COR-L47 (cell line): ENCODE measurements at places on chromosomes 12 and 14.

- no peak for DNase-seq
Measured at GRCh38 chr12:103353913-103354312, 141.9 kb downstream of the C12orf42 start.

DNA sequence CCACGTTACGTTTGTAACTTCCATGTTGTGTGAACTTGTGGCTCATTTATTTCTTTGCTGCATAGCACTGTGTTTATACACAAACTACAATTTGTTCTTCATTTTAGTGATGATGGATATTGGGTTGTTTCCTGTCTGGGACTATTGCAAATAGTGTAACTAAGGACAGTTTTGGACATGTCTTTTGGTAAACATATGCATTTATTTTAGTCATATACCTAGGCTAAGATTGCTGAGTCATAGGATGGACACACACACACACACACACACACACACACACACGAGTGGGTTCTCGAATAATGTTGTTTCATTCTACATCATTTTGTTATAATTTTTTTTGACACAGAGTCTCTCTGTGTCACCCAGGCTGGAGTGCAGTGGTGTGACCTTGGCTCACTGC is 123.5 kb upstream of the CAND1 start:
- DNase-seq: no peak

GRCh38 chr12:53924521-53925405 is 13.9 kb upstream of the HOXC13 start:
- no peak for DNase-seq

GRCh38 chr14:51398898-51399297 is 158.9 kb downstream of the TMX1 start:
- no peak for DNase-seq

- DNase-seq: no peak
Measured at GRCh38 chr14:104357689-104358527, 219.5 kb downstream of the KIF26A start.

DNA sequence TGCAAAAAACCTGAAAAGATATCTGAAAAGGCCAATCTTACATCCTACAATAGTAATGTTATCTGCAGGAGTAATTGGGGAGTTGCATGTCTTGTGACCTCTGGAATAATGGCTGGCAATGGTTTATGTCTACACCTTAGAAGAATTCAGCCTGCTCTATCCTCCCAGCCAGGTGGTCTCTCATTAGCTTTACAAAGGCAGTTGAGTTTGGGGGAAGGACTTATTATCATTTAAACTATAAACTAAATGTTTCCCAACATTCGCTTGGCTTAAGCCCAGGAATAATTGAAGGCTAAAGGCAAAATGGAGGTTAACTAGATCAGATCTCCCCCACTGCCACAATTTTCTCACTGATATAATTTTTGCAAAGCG is 158.4 kb upstream of the SFSWAP start:
- no peak for DNase-seq

DNA sequence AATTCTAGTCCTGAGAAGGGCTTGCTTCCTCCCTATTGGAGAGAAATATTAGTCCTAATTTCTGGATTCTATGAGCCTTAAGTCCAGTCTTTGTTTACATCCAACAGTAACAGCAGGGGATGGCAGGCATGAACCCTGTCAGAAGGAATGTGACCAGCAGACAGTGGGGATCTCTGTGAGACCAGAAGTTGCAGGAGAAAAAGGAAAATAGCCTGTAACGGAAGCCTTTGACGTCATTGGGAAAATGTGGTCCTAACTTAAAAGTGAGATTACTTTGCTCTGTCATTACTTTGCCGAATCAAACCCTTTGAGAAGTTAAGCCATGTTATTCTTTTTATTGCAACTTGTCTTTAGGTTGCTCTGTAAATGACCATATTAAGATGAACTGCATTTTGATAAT is 218.2 kb upstream of the PRICKLE1 start:
- DNase-seq: no peak

- no peak for DNase-seq
Measured at GRCh38 chr12:104805186-104805585, 152.9 kb downstream of the SLC41A2 start.

DNA sequence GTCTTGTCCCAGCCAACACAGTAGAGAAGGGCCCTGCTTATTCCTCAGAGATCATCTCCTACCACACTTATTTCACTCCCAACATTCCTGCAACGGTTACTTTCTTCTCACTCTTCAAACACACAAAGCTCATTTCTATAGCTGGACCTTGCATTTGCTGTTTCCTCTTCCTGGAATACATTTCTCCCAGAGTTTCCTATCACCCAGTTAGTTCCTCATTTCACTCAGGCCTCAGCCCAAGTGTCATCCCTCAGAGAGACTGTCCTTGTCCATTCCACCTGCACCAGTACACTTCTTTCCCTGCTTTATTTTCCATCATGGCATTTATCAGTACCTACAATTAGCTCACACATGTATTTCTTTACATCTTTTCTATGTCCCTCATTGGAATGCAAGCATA is 14.7 kb upstream of the STK38L start:
- no peak for DNase-seq

GRCh38 chr12:84825149-84825548 is 87.5 kb downstream of the SLC6A15 start:
- DNase-seq: no peak

- DNase-seq: no peak
Measured at GRCh38 chr14:64092940-64093339, 201.2 kb downstream of the ESR2 start.

DNA sequence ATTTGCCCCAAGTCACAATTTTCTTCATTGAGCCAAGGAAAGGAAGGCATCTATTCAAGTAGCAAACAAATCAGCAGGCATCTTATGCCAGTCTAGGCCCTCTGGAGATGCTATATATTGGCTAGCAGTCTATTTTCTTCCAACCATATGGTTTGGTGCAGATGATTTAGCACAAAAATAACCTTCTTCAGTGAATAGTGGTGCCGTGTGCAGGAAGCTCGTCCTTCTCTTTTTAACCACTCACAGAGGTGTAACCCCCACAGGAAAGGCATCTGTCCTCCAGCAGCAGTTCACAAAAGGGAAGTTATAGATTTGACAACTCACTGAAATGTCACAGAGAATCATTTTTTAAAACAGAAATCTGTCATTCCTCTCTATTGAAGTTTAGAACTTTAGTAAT is 445.7 kb upstream of the SYT1 start:
- no peak for DNase-seq

DNA sequence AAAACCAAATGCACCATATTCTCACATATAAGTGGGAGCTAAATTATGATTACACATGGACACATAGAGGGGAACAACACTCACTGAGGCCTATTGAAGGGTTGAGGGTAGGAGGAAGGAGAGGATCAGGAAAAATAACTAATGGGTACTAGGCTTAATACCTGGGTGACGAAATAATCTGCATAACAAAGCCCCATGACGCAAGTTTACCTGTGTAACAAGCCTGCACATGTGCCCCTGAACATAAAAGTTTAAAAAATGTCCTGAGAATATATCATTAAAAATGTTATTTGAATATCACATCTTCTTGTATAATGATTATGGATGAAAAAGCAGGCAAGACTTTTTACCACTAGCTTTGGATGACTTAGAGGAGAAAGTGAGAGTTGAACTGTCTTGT is 138.0 kb upstream of the NOVA1 start:
- no peak for DNase-seq

- DNase-seq: no peak
Measured at GRCh38 chr14:102275866-102276265, 29.1 kb downstream of the MOK start.

DNA sequence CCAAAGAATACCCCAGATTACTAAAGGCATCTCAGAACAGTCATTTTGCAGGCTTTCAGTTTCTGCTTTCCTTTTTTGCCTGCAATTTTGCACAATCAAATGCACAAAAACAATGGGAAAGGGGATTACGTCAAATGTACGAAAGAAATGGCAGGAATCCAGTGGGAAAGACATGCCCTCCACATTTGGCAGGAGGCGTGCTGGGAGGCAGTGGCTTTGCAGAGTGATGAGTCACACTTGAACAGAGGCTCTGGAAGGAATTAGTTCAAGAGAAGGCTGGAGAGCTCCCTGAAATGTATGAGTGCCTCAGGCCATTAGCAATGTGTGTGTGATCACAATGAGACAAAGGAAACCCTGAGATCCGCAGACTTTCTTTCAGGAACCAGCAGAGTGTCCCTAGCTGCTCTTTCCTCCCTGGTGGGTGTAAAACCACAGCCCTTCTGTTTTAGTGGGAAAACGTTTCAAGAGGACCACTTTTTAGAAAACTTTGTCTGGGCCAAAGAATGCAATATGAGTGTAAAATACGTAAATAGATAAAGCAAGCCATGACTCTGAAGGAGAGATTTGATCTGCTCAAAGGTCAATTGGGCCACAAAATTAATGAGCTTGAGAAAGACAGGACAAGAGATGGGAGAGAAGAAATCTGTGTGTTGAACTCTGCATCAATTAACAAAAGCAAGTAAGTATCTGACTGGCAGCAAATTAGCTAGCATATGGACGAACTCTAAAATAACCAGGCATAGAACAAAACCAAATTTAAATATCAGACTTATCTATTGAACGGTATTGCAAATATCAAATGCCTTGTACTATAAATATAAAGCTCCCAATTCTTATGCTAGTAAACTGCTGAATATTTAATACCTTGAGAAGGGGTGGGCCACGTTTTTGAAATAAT is 155.4 kb upstream of the PDE3A start:
- peak; percentile 66 for DNase-seq

DNA sequence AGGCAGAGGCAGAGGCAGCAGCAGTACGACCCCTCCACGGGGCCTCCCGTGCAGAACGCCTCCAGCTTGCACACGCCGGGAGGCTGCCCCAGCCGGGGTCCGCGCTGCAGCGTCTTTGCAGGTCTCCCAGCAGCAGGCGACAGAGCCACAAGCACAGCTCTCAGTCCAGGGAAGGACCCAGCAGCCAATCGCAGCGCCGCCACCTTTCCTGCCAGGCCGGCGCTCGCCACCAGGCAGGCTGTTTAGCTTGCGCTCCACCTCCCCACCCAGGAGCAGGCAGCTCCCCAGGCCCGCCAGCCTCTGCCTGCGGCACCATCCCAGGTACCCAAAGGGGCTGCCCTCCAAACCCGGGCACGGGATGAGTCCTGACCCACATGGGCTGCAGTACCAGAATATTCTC is 25.2 kb downstream of the DDX51 start:
- DNase-seq: no peak

DNA sequence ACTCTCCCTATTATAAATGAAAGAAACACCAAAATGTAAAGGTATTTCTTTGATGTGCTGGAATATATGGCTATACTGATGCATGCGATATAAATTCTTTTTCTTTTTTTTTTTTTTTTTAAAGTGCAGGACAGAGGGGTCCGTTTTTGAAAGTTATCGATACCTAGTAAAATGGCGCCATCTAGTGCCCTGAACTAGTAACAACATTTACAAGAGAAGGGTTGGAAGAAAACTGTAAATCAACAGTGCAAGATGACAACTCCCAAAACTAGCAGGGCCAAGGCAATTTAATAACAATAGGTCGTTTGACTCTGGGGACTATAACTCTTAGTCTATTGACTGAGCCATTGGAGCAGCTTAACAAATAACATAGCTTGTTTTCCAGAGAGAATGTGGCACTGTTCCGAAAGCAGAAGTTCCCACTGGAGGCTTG is 137.7 kb downstream of the SPTSSA start:
- peak; percentile 24 for DNase-seq

- DNase-seq: no peak
Measured at GRCh38 chr12:101719566-101719965, 19.7 kb downstream of the SYCP3 start.

DNA sequence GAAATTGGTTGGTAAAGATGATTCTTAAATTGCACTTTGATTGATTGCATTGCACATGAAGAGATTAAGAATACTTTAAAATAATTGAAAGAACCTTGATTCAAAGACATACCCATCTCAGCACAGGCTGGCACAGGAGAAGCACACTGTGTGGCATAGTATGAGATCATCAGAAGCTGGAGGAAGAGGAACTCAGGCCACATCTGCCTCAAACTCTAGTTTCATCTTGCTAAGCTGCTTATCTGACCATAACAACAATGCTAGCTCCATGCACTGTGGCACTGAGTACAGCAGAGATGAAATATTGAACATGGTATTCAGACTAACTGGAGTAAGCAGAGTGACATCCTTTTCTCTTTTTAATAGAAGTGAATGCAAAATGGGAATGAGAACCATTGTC is 99.1 kb downstream of the TBC1D30 start:
- DNase-seq: no peak

DNA sequence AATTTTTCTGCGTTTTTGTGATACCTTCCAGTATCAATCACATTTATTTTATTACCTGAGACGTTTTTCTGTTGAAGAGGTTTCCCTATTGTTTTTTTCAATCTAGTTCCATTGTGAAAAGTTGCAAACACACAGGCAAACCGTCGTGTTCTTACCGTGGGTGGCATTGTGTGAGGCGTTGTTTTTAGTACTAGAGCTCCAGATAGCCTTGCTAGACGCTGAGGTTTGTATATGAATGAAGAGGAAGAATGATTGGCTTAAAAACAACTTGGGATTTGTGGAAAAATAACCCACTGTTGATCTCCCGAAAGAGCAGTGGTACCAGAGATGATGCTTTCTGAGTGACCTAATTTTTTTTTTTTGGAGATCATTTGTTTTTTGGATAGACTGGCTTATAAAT is 1.0 kb downstream of the SOCS4 start:
- peak; percentile 1 for DNase-seq

DNA sequence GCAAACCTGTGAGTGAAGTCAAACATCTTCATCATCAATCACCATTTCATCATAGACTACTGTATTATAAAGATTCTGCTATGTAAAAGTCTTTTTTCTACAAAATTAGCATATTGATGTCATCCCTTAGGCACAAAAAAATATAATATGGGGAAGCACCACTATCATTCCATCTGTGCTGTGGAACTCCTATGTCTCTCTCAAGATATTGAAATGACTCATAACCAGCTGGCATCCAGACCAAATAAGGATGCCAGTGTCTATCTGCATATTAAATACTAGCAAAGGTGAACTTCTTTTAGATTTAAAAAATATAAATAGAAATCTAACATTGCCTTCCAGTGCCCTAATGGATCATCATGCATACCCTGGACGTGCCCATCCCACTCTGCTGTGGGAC is 17.9 kb upstream of the DCAF5 start:
- no peak for DNase-seq

DNA sequence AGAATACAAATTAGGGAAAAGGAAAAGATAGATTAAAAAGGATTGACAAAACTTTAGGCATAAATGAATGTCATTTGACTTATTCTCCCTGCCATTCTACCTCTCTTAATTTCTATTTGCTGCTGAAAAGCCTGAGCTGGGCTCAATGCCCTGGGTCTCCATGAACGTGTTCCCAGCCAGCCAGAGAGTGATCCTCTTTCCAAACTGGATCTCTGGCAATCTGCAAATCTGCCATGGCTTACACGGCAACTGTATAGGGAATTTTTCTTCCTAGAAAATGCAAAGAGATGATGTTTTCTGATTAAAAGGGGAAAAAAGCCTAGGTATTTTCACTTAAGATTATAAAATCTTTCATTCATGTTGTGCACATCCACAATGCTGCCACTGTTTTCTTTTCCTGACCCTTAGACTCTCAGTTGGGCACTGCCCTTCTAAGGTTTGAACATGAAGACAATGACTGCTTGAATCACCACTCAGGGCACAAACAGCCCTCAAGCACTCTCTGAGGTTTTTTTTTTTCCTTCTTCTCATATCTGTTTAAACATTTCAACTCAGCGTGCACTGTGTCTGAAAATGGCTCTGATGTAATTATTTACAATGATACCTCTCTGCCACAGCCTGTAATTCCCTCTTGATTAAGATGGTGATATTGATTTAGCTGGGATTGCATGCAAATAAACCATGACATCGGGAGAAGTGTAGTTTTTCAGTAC is 60.3 kb downstream of the DACT1 start:
- DNase-seq: peak; percentile 45
